GM13977 (cell line): ENCODE measurements at places on chromosomes 1 and 21.

DNA sequence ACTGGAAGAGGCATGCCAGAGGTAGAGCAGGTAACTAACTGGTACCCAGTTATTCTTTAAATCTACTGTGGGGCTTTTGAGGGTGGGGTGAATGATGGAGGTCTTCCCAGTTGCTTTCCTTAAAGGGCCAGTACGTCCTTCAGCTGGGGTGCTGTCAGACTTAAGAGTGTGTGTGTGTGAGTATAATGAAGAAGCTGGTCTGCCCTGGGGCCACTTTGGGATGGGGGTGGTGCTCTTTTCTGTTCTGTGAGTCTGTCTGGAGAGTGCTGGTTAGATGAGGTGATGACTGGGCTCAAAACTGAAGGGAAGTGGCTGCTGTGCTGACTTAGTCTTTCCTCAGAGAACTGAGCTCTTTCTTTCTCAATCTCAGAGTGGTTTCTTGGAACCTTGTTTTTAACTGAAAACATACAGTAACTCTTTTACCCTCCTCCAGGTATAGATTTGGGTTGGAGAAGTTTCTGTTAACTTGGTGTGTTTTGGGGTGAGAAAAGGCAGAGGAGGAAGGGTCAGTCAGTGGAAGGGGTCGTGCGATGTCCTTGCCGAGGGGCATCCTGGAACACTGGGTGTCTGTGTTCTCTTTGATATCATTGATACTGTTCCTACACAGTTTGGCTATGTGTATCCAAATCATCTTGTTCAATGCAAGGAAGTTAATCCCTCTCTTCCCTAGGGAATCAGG lies 746 bp downstream of the MACF1 start:
- DNase-seq = peak; percentile 39

- no peak for DNase-seq
Measured at GRCh38 chr1:109491372-109491771, 2.5 kb upstream of the CYB561D1 start.

- DNase-seq = no peak
Measured at GRCh38 chr1:13590486-13590885, 6.9 kb downstream of the PDPN start.

DNA sequence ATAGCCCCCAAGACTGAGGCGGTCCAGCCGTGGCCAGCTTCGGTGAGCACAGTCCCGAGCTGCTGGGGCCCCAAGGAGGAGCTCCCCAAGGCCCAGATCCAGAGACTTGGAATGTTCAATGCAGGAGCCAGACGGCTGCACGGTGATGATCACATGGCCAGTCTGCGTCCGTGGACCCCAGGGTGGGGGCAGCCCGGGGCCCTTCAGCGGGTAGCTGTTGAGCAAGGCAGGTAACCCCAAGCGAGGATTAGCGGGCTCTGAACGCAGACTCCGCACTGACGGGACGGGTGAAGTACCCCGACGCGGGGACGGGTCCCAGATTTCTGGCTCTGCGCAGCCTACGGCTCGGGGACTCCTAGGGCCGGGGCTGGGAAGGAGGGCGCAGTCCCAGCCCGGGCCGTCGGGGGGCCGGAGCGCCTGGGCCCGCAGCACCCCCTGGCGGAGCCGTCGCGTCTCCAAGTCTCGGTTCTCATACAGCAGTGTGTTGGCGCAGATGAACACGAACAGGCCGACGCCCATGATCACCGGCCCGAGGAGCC lies 2.7 kb downstream of the TMEM200B start:
- peak; percentile 88 for DNase-seq

DNA sequence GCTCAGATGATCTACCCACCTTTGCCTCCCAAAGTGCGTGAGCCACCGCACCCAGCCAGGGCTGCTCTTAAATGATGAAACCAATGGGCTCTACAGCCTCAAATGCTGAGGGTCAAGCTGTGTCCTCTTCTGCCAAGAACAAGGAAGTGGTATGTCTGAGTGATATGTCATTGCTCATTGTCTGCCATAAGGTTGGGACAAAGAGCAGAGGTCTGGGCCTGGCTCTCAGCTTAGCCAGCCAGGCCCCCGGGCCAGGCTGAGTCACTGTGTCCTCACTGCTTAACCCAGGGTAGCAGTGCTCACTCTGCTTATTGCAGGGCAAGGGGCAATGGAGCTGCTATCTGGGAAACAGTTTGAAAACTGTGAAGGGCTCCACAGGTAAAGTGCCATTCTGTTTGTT lies 8.3 kb upstream of the ETS2 start:
- DNase-seq = no peak

GRCh38 chr1:80441664-80442063 lies 1359.1 kb upstream of the ADGRL2 start:
- DNase-seq = no peak

DNA sequence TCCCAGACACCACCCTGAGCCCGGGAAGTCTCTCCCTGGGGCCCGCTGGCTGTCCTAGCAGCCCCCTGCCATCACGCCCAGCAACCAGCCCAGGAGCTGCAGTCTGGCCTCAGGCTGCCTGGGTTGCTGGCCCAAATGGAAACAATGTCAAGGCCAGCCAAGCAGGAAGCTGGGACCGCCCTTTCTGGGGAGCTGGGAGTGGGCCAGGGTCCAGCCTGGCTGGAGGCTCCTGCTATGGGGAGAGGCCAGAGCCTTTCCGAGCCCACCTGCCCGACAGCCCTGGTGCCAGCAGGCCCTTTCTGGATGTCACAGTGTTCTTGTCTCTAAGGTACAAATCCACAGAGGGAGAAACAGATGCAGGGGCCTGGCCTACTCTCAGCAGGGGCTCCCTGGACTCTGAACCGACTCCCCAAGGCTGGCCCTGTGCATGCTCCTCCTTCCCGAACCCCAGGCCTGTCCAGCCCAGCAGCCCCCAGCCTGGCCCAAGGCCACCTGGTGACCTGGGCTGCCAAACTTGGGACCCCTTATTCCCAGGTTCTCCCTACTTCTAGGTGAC lies 1.2 kb upstream of the MMEL1 start:
- no peak for DNase-seq

- no peak for DNase-seq
Measured at GRCh38 chr1:151369621-151370048, 2.9 kb downstream of the SELENBP1 start.

DNA sequence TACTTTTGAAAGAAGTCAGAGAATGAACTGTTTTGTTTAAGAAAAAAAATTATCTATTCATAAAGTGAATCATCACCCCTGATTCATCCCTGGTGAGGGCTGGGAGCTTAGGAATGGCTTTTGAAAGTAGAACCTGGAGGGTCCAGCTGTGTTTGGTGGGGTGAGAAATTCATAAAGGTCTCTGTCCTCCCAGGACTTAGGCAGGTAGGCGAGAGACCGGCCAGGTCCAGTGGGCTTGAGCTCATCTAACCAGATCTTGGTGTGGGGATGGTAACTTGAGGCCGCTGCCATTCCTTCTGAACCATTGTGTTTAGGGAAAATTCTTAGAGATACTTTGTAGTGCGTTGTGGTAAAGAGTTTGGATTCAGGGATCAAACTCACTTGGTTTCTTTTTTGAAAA lies 156.8 kb upstream of the TNR start:
- no peak for DNase-seq

- no peak for DNase-seq
Measured at GRCh38 chr1:67863637-67864036, 30.4 kb upstream of the GNG12 start.

DNA sequence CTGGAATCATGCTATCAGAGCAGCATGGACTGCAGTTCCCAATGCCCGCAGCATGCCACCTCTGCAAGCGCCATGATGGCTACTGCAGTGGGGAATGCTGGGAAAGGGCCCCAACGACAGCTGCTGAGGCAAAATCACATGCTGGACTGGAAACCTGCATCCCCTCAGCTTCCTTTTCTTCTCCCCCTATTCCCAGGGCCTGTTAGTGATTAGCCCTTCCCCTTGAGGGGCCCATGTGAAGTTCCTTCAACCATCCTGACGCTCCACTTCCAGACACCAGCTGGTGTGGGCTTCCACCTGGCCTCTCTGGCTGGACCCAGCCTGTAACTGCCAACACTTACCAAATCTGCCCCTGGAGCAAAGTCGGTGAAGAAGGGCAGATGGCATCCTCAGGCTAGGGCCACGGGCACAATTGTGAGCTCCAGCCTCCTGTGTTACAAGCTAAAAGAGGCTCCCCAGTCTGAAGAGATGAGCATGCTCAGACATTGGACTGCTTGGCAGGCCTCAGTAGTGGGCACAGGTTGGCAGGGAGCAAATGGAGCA lies 22.1 kb upstream of the SDC3 start:
- no peak for DNase-seq

- no peak for DNase-seq
Measured at GRCh38 chr1:4711416-4712275, 57.2 kb downstream of the AJAP1 start.

DNA sequence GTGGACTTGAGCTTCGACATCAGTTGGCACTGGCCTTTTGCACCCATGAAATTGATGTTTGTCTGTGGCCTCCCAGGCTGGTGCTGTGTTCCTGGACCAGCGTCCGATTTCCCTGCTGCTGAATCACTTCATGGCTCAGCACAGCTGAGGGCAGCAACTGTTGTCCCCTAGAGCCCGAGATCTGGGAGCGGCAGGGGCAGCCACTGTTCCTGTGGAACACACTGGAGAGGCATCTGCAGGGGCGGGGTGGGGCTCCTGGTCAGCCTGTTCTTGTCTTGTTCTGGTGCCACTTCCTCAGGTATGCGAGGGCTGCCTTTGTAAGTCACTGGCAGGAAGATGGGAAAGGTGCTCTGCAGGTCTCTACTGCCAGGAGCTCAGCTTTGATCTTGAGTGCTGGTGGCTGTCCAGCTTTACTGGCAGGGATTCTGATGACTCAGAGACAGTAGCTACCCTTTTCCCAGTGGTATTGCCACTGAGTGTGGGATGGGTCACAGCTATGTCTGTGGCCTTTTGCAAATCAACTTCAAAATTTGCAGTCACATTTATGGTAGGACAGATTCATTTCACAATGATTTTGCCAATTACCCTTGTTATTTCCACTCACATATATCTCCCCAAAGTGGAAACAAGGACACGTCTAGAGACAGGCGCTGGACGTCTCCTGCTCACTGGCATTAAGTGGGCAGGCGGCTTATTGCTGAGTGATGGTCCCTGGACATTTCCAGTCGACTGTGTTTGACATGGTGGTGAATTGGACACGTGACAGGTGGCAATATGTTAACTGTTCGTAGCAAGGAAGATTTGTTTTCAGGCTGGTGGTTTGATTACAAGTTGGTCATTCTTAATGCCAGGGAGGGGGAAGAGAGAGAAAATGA lies 15.3 kb downstream of the AGPAT3 start:
- no peak for DNase-seq

GRCh38 chr21:45040739-45041138 lies 33.6 kb upstream of the ADARB1 start:
- no peak for DNase-seq

- DNase-seq = no peak
Measured at GRCh38 chr1:30847358-30847972, 61.1 kb downstream of the SDC3 start.

DNA sequence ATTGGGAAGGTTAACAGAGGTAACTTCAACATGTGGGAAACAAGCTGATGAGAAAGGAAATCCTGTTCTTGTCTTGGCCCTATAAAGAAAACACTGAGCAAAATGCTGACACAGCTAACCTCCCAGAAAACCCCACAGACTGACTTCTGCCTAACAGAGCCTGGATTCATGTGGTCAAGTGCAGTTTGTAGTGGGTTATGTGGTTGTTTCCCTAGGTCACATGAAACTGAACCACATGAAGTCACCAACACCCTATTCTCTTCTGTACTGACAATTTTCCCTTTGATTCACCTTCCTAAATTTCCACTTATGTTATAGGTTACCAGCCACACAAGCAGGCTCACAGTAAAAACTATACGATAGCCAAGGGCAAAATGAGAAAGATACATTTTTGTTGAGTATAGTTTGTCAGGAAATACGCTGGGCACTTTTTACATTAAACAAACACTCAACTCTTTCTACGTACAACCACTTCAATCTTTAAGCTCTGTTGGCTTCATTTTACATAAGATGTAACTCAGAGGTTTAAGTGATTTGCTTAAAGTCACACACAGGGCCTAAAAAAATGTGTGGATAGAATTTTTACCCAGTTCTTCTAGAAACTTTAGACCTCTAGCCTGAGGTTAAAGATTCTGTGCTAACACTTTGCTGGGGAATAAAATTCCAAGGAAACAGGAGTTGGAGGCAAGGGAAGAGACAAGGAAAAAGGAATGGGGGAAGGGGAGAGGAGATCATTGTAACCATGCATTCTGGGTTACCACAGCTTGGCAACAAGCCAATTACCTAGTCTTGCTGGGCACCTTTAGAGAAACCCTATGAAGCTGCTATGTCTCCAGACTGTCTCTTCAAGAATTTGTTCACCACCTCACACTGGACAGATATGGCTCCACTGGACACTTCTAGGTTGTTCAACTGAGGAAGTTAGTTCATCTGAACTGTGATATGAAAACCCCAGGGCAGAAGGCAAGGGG lies 601.6 kb upstream of the USP24 start:
- no peak for DNase-seq

DNA sequence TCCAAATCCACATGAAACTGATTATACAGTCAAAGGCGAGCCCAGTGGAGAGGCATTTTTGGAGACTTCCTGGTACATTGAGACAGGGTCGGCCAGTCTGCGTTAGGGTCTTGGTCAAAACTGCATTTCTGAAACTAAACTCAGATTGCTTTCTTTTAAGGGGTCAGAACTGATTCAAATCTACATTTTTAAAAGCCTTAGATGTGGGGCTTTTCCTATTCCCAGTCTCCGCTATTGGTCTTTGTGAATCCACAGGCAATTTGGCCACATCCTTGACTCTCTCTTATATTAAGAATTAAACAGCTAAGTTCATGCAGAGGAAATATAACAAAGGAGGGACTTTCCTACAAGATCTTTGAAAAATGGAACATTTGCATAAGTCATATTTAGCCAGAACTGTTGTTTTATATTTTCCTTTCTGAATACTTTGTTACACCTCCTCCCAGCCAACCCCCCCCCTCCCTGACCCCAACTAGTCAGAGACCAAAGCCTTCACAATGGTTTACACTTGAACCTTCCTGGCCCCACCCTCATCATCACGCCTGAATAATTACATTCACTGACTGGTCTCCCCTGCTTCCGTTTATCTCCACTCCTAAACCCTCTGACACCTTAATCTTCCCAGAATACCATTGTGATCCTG lies 30.9 kb downstream of the SELL start:
- DNase-seq = peak; percentile 46

DNA sequence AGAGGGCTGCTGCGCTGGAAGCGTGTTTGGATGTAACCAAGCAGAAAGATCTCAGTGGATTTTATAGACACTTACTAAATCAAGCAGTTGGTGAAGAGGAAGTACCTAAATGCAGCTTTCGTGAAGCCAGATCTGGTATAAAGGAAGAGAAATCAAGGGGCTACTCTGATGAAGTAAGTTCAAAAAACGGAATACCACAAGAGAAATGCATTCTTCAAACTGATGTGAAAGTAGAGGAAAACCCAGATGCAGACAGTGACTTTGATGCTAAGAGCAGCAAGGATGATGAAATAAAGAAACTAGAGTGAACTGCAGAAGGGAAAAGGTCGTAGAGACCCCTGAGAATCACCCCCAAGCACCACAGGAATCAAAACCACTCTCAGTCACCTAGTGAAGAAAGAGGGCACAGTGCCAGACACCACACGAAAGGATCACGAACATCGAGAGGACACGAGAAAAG lies 40.8 kb upstream of the NEXN start:
- DNase-seq = no peak

DNA sequence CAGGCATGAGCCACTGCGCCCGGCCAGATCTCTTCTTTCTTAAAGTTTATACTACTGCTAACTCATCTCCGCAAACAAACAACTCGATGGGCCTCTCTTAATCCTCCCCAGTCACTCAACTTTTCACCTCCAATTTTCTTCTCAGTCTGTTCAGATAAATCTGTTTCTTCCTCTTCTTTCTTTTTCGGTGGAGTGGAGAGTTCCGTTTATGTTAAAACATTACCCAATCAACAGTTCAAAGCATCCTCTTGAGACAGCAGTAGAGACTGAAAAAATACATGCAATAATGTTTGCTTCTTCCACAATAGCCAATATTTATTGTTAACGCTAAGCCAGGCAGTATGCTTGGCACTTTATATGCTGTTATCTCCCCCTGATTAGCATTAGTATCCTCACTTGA lies 1.4 kb upstream of the ANKRD13C start:
- no peak for DNase-seq
